SK-N-DZ (cell line): ENCODE measurements at places on chromosomes 2 and 18.

- no peak for DNase-seq
Observed at GRCh38 chr2:273333-273732, 8.6 kb downstream of the ACP1 start.

GRCh38 chr18:79344208-79344581, 51.5 kb upstream of the NFATC1 start:
- DNase-seq = no peak

DNA sequence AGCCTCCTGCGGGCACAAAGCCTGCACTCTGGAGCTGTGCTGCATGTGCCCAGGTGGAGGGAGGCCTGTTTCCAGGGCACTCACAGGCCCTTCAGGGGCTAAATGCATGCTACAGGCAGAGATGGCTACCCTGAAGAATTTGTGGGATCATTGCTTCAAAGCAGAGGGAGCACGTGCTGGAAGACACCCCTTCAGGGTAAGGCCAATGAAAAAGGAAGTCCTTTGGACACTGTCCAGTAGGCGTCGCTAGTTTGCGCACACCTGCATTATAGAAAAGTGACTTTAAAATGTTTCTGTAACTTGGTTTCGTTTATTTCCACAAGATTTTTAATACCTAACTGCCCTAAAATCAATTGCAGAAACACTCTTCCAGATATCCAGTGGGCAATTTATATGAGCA, 325.3 kb downstream of the ZNF516 start:
- no peak for DNase-seq

GRCh38 chr18:26710470-26711096, 154.9 kb downstream of the AQP4 start:
- DNase-seq = no peak

- no peak for DNase-seq
Observed at GRCh38 chr2:54556621-54557121, 100.5 kb downstream of the SPTBN1 start.

DNA sequence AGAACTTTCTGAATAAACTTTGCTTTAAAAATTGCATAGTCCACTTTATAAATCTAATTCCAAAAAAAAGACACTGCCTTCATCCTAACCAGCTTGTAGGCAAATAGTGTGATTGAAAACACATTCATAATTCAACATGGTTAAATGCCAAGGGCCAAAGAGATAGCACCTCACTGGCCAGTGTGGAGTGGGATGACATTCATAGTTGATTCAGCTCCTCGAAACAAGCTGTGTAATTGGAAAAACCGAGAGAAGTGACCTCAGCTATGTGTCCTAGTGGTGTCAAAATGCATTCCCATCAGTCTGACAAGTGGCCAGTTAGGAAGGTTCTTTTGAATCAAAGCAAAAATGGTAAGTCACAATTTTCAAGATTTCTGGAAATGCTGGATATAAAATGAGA, 1068.5 kb upstream of the CELF4 start:
- no peak for DNase-seq

- DNase-seq = no peak
Observed at GRCh38 chr2:71864085-71864484, 283.6 kb downstream of the CYP26B1 start.
